SJSA1 (cell line): ENCODE measurements at places on chromosomes 16 and 17.
A peak's percentile ranks its signal among the peaks of the same experiment; 100 is the strongest.

- DNase-seq: peak; percentile 3
These were observed 416.6 kb upstream of the PMFBP1 start for GRCh38 chr16:72588551-72588950.

- DNase-seq: no peak
These were observed 1.3 kb downstream of the CIITA start for GRCh38 chr16:10878328-10878643.

- DNase-seq: peak; percentile 48
These were observed at the start of gene FMNL1 for GRCh38 chr17:45221081-45222013. Gene FMNL1 (plus strand): TSS chr17:45221885. CDS start chr17:45222125, 240 bp downstream.

DNA sequence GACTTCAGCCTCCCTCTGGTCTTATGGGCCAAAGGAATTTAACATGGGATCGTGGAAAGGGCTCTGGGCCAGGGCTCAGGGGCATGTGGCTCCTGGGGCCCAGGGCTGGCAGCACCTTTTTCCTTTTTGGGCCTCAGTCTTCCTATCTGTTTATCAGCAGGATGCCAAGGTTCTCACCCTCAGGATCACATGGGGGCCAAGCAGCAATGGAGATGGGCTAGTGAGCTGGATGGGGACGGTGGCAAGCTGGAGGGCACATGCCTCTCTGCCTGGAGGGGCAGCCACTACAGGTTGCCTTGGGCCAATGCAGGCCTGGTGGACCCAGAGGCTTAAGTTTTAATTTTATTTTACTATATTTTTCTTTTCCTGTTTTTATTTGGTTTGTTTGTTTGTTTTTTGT, 95.4 kb downstream of the CYLD start:
- DNase-seq: no peak

GRCh38 chr17:17020821-17021193, 21.4 kb upstream of the MPRIP start:
- DNase-seq: no peak

- DNase-seq: no peak
These were observed 10.3 kb downstream of the ITGAX start for GRCh38 chr16:31365131-31365865.

DNA sequence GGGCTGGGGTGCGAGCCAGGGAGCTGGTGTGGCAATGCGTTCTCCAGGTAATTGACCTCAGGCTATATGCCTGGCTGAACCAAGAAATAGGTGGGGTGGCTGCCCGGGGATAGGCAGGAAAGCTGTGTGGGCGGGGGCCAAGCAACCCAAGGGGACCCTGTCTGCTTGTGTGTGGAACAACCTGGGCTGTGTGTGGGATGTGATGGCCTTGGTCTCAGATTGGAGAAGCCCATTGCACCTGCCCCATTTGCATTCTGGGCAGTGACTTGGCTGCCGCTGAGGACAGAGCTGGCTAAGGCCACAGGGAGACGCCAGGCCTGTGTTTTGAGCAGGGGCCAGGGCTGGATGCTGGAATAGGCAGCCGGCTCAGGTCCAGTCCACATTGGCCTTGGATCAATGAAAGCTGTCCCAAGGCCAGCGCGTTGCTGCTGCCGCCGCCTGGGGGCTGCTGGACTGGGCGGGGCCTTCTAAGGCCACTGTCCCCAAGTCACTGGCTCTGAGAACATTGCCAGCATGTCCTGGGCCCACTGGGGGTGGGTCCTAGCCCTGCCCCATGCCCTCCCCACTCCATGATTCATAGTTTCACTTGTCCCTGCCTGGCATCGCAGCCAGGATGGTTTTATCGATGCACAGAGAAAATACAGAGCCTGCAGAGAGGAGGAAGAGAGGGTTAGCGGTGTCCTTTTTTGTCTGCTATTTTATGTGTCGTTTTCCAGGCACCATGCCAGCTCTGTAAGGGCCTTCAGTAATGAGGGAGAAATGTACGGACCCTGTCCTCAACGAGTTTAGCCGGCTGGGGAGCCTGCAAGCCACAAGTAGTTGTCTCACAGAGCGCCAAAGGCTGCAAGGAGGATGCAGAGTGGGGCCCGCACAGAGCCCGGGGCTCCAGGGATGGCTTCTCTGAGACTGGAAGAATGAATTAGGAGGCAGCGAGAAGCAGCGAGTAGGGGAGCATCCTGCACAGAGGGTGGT, 43.9 kb downstream of the NKD1 start:
- DNase-seq: no peak

DNA sequence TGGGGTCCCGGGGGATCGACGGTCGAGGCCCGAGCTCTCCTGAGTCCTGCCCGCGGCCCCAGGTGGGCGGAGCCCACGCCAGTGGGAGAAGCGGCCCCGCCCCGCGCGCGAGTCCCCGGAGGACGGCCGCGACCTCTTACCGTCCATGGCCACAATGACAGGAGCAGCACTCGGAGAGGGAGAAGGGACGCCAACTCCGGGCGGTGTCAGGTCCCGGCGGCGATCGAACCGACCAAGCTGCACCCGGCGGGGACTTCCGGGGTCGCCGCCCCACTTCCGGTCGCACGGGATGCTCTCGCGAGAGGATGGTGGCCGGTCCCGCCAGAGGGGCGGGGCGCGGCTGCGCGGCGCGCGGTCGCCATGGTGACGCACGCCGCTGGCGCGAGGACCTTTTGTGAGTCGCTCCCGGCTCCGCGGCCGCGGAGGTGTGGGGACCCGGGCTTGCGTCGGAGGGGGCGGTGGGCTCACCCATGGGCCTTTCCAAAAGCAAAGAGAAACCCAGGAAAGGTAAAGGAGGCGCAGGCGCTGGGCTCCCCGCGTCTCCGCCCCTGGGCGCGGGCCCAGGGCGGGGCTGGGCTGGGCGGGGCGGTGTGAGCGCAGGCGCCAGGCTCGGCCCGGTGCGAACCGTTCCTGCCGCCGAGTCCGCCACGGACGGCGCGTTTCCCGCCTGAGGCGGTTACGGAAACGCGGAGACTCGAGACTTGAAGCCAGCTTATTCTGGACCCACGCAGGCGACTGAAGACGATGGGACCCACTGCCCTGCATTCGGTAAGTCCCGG, at the start of the genes CHMP1A and SPATA33:
CHMP1A (minus strand) TSS at position 267 of the 779 bp plus-strand sequence; CDS start at position 147, 120 bp downstream.
SPATA33 (plus strand) TSS at position 395 of the 779 bp plus-strand sequence; CDS start at position 471, 76 bp downstream.
- DNase-seq: peak; percentile 92

GRCh38 chr16:66286527-66286926, 80.0 kb upstream of the CDH5 start:
- peak; percentile 23 for DNase-seq

- no peak for DNase-seq
These were observed 3.6 kb upstream of the TBX21 start for GRCh38 chr17:47729476-47729875.

- no peak for DNase-seq
These were observed 6.0 kb downstream of the CDH15 start for GRCh38 chr16:89177501-89177900.

- DNase-seq: no peak
These were observed 50.7 kb downstream of the TOX3 start for GRCh38 chr16:52496051-52496876.

DNA sequence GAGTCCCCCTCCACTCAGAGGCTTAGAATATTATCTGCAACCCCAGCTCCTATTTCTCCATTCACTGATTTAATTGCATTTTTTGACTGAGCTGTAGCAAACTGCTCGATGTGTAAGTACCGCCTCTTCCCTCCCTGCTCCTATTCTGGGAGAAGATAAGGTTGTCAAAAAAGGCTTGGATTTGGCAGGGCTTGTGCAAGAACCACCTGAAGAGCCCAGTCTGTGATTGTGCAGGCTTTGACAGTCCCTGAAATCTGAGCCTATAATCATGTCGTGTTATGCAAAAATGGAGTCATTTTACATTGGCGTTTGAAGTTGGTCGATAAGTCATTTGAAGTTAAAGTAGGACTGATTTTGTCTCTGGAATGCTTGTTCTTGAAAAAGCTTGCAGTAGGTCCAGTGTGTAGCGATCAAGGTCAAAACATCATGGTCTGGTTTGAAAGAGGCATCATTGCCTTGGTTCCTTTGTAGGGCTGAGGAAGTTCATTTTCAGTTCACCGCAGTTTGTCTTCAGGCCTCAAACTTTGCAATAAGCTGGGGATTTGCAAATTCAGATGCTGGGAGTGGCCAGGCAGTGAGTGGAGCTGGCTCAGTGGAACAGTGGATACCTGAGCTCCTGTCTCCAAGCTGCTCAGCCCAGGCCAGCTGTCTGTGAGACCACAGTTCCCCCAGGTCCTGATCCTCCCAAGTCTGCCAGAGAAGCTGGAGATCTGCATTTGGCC, 68.8 kb downstream of the KATNIP start:
- no peak for DNase-seq

GRCh38 chr16:71672125-71672524, 46.1 kb downstream of the MARVELD3 start:
- no peak for DNase-seq

- DNase-seq: no peak
These were observed 51.8 kb downstream of the VAC14 start for GRCh38 chr16:70749006-70749678.

GRCh38 chr17:72468841-72469240, 348.0 kb downstream of the SOX9 start:
- DNase-seq: no peak
